Suppressor macrophage (primary cell): ENCODE measurements at places on chromosomes 2 and 18.

GRCh38 chr2:69291004-69291650 lies 95.9 kb downstream of the GFPT1 start:
- DNase-seq: no peak

- no peak for DNase-seq
Observed at GRCh38 chr2:121038891-121039616, 245.9 kb downstream of the TFCP2L1 start.

DNA sequence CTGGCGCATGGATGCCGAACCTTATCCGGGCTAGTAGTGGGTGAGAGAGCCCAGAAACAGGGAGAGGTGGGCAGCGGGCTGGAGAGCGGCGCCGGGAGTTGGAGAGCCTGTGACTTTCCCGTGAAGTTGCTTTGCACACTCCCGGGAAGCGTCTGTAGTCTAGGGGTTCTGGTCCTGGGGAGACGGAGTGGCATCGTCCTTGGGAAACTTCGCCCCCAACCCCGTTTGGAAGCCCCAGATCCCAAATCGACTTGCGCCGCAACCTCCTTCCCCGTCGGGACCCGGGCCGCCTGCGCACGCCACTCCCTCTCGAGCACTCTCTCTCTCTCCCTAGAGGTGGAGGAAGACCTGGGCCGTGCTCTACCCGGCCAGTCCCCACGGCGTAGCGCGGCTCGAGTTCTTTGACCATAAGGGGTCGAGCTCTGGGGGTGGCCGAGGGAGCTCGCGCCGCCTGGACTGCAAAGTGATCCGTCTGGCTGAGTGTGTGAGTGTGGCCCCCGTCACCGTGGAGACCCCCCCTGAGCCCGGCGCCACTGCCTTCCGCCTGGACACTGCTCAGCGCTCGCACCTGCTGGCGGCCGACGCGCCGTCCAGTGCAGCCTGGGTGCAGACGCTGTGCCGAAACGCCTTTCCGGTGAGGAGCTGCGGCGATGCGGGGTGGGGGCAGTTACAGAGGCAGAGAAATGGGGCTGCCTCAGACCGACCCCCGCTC lies 456 bp downstream of the DOK1 start:
- peak; percentile 39 for DNase-seq

- no peak for DNase-seq
Observed at GRCh38 chr2:227057060-227057459, 106.9 kb downstream of the COL4A4 start.

- DNase-seq: no peak
Observed at GRCh38 chr2:201931475-201931874, 102.2 kb upstream of the FZD7 start.

- DNase-seq: no peak
Observed at GRCh38 chr18:31675404-31675803, 9.0 kb downstream of the B4GALT6 start.

- DNase-seq: no peak
Observed at GRCh38 chr2:185787227-185788145, 48.9 kb downstream of the FSIP2 start.

GRCh38 chr2:98298683-98299164 lies 47.5 kb upstream of the CNGA3 start:
- DNase-seq: no peak

DNA sequence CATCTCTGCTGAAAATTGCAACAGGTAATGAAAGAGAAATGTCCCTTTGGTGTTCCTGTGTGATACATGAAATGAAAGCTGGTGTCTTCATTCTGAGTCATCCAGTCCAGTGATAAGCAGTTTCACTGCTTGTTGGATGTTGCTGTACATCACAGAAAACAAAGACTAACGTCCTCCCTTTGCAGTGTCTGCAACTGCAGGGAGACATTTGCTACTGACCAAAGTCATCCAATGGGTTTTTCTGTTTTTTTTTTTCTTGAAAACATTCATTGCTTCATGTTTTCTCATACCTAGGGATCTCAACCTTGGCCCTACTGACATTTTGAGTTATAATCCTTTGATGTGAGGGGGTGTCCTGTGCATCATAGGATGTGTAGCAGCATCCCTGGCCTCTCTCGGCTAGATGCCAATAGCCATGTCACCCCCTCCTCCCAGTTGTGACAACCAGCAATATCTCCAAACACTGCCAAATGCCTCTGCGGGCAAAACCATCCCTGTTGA lies 63.6 kb upstream of the FZD5 start:
- DNase-seq: no peak

DNA sequence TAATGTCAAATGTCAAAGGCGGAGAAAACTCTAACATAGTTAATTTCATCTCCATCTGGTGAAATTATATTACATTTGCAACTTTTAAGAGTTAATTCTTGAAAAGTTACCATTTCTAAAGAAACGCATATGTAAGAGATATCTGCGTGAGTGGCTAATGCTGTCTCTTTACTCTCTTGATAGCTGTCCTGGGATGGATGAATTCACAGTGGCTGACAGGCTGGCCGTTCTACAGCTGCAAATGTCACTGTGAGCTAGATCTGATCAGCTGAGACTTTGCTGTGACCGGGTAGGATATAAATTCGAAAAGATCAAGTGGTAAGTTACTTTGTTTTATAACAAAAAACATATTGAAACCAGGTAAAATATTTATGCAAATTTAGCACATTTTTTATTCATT lies 557.1 kb upstream of the DDX18 start:
- DNase-seq: no peak

GRCh38 chr2:172283476-172283875 lies 143.9 kb upstream of the ITGA6 start:
- DNase-seq: peak; percentile 26

DNA sequence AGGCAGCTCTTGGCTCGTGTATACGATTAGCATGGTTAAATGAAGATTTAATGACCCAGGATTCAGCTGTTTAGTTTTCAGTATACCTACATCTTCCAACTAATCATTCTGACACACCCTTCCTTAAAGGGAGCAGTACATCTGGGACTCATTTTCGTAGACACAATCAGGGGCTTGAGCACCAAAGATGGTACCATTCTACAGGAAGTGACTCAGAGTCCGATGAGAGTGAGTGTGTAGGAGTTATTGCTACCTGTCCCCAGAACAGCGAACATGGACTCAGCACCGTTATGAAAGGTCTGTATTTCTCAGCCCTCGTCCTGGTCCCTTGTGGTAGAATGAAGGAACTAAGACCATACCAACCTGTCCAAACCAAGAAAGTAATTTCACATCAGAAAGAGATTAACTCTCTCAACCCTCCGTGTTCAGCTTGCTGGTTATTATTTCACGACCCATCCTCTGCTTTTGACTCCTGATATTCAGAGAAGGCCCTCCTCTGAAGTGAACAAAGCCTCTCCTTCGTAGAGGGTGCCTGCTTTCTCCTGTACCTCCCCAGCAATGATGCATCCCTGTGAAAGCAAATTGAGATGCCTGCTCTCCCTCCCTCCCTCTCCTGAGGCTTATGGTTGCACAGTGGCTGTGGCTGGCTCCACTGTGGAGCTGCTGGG lies 214.8 kb downstream of the MTX2 start:
- DNase-seq: no peak

GRCh38 chr2:96502891-96503636 lies 2.1 kb downstream of the NEURL3 start:
- peak; percentile 43 for DNase-seq

DNA sequence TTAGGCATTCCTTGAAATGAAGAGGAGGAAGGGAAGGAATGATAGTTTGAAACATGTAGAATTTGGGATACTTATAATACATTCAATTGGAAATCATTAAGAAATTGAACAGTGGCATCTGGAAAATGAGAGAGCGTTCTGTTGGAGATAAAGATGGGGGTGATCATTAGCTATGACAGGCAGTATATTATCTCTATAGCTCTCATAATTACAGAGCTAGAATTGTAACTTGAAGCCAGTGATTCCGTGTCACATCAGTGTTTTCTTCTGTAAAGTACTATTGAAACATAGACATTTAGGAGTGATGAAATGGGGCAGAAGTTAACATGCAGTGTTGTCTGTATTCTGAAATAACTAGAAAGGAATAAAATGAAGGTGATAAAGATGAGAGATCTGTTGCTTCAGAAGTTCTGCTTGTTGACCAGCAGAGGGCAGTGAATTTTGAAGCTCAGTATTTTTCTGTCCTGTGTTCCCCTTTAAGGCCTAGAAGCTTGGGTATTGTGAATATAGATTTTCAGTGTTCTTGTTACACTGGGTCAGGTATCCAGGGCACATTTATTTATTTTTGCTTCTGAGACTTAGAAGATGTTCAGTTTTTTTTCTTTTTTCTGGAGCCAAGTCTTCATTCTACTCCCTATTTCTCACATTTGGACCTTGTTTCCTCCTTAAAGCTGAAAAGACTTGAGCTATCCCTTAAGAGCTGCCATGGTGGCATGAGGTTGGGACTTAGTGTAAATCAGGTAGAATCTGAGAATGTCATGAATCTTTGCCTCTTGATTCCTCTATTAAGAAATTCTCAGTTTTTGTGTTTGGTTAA lies 157.4 kb downstream of the TAF4B start:
- DNase-seq: peak; percentile 34

- peak; percentile 77 for DNase-seq
Observed at GRCh38 chr2:162153608-162154224, 1.7 kb upstream of the GCG start.

DNA sequence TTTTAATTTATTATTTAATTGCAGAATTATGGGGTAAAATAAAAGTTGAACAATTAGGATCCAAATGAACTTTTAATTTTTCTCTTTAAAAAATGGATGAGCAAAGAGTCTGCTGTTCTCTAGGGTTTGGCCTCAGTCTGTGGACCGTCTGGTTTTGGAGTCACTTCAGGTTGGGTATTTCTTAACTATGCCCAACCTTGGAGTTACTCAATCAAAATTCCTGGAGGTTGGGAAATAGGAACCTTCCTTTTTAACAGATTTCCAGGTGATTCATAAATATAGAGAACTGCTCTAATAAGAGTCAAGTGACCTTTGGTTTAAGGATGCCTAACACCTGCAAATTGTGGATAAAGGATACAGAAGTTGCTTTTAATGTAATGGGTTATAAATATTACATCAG lies 241.5 kb upstream of the GCFC2 start:
- DNase-seq: no peak

DNA sequence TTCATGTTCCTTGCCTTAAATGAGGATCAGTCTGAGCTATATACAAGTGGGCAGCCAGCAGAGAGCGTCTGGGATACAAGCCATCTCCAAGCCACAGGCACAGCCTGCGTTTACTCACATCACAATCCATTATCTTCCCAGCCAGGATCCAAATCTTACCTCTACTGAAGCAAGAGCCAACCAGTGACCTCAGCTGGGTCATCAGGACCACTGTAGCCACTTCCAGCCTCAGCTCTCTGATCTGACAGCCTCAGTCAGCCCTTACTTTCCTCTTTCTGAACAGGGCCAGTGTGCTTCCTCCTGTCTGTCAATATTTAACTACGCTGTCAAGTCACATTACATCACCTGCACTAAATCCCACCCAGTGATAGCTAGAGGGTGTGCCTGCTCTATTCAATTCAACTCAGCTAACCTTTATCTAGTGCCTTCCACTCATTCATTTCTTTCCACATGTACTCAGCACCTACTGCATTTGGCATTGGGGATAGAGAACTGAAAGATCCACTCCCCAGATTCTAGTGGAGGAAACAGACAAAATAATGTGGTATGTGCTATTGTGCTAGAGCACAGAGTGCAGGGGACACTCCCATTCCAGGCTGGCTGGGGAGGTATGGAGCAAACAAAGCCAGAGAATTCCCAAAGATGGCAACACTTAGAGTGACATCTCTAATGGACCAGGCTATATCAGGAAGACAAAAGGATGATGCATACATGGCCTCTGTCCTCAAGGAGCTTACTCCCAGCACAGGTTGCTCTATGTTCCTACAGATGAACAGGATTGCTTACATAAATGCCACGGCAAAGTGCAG lies 146.5 kb downstream of the NCKAP5 start:
- DNase-seq: no peak
